ENCODE measurements at places on chromosomes 2 and 18. TPM values are rescaled to one million over a fixed set of nuclear protein-coding genes. Genes with fewer than 3 reads are reported as not detected.

ANKRD53 gene
- total RNA-seq, result 0.38 TPM

DSG1 gene
- total RNA-seq, result not detected

TM4SF20 gene
- total RNA-seq, result not detected

ALK gene
- not detected for total RNA-seq

TMEM178A gene
- 0.16 TPM for total RNA-seq

LRRC30 gene
- total RNA-seq, result not detected

TBC1D8 gene
- 2.1 TPM for total RNA-seq

OTOF gene
- total RNA-seq, result 1.1 TPM

CFC1 gene
- total RNA-seq, result not detected

EMILIN1 gene
- 0.76 TPM for total RNA-seq

C2orf68 gene
- 23.1 TPM for total RNA-seq

RIT2 gene
- not detected for total RNA-seq

DUSP28 gene
- total RNA-seq, result 6.9 TPM

C2orf78 gene
- not detected for total RNA-seq

ACVR1C gene
- 0.99 TPM for total RNA-seq

GAREM2 gene
- 2.1 TPM for total RNA-seq

RNF152 gene
- 0.42 TPM for total RNA-seq

TTC27 gene
- total RNA-seq, result 34.9 TPM

KIF1A gene
- total RNA-seq, result 8.2 TPM

UGT1A5 gene
- not detected for total RNA-seq

IL36RN gene
- not detected for total RNA-seq

PTCD3 gene
- total RNA-seq, result 162 TPM

KCNG2 gene
- total RNA-seq, result not detected

SERPINB11 gene
- not detected for total RNA-seq

SP5 gene
- total RNA-seq, result not detected
